Activated CD8-positive, alpha-beta memory T cell treated with anti-CD3 and anti-CD28 coated beads for 4 hours (primary cell): ENCODE measurements at places on chromosomes 16 and 17.

- DNase-seq, result no peak
These were observed 89.1 kb downstream of the TBC1D16 start for GRCh38 chr17:79946352-79947231.

DNA sequence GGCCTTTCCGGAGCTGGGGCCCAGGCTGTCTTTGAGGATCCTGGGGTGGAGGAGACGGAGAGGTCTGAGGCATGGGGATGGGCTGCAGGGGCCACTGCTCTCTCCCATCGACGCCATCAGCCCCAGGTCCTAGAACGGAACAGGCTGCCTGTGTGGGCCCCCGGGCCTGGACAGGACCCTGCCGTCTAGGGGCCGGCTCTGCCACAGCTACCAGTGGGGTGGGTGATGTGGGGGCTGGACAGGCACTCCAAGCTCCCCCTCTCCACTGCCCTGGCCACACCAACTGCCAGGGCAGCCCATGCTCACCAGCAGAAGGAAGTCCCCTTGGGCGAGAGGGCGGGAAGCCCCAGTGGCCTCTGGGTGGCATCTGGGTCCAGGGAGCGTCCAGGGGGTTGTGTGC lies 37.8 kb downstream of the ENGASE start:
- DNase-seq, result no peak

DNA sequence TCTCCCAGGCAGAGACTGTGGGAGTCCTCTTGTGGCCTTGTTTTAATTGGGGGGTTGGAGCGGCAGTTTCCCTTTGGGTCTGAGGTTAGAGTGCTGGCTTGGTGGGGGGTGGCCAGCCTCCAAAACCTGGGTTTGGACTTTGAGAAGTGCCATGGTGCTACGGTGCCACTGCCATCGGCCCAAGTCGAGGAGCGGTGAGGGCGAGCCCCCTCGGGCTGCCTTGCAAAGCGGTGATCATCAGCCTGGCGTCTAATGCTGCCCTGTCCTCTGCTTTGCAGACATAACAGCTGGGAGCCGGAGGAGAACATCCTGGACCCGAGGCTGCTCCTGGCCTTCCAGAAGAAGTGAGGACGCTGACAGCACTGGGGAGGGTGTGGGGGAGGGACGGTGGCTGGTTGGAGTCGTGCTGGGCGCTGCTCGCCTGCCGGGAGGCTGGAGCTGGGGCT lies 1.2 kb downstream of the CBX2 start:
- no peak for DNase-seq

DNA sequence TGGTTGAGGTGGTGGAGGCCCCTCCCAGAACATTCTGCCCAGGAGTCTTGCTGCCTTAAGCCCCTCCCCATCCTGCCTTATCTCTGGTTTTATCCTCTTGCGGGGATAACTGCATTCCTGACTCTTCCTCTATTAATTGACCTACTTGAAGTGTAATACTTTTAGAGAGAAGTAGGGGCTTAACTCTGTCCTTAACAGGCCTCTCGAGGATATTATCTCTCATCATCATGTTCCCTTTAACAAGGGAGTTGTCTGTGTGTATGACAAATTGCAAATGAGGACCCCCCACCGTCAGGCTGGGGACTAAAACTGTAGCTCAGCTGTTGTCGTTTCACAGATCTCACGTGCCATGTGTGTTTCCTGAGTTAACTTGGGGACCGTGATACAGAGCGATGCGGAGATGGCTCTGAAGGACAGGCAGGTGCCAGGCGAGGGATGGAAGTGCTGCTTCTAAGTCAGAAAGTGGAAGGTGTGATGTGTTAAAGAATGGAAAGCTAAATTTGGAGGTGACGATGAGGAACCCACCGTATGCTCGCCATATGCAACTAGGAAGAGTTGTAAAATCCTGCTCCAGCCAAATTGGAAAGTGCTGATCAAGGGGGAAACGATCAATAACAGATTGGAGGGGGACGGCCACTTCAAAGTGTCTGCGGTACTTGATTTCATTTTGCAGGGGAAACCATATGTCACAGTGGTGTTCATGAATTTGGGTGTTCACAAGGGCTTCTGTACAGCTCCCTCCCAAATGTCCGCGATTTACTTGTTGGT lies 106.3 kb downstream of the RPTOR start:
- DNase-seq, result no peak

DNA sequence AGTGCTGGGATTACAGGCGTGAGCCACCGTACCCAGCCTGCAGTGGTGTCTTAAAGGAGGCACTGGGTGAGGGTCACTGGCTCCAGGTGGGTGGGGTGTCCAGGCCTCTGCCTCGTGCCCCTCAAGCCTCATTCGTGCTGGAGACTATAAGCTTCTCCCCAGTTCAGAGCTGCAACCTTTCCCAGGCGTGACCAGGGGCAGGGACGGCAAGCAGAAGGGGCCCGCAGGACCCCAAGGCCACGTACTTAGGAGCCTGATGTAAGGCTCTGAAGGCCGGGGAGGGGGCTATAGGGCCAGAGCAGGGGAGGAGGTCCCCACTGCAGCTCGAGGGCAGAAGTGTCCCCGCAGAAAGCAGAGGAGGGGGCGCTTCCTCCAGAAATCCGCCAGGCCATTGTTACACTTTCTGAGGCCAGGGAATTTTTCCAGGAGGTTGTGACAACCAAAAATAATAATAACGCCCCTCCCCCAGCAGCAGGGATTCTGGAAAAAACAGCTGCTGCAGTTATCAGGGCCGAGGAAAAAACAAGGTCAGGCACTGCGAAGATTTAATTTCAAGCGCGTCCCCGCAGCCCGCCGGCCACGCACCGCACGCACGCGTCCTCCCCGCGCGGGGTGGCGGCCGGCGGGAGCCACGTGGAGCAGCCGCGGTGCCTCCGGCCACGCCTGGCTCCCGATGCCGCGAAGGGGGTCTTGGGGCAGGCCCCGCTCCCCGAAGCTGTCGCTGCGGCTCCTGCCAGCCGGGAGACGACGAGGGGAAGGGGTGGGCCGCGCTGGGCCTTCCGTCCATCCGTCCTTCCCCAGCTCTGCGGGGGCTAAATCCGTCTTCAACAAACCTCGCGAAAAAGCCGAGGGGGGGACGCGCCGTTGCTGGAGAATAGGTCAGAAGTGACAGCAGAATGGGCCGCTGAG lies 45.8 kb upstream of the SLC38A10 start:
- no peak for DNase-seq

GRCh38 chr16:28172336-28172735 lies 39.4 kb downstream of the XPO6 start:
- DNase-seq, result no peak

GRCh38 chr17:78176548-78177025 lies 8.2 kb downstream of the SYNGR2 start:
- peak; percentile 47 for DNase-seq

GRCh38 chr17:42702446-42702845 lies 20.1 kb downstream of the CNTNAP1 start:
- no peak for DNase-seq

GRCh38 chr16:27566417-27566816 lies 16.5 kb downstream of the KATNIP start:
- DNase-seq, result no peak

- DNase-seq, result no peak
These were observed 238.1 kb downstream of the MRTFB start for GRCh38 chr16:14309001-14309886.

GRCh38 chr17:7219812-7220592 lies at the start of the genes ACADVL and DLG4:
Gene ACADVL (plus strand): TSS chr17:7219938. CDS start chr17:7219985, 47 bp downstream.
Gene DLG4 (minus strand): TSS chr17:7219836.
- peak; percentile 54 for DNase-seq

- DNase-seq, result no peak
These were observed 4.3 kb upstream of the NTN1 start for GRCh38 chr17:9016941-9017552.

- no peak for DNase-seq
These were observed 7.4 kb downstream of the MAF start for GRCh38 chr16:79593074-79593531.
